Lung (tissue), 17 donors: ENCODE measurements at places on chromosomes 5 and 9.

DNA sequence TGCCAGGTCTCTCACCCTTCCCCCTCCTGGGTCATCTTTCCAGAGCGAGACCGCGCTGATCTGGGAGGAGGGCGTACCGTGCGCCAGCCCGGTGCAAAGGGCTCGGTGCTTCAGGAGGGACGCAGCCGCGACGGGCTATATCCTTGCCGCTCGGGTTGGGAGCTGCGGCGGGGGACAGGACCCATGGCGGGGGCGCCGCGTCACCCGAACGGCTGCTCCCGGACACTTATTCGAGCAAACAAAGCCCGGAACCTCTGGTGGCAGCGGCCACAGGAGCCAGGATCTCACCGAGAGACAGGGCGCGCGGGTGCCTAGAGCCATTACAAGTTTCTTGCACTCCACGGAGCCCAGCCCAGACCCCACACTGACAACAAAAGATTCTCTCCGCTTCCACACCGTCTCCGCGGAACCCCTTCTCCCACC lies 1.3 kb downstream of the SEMA6A start:
- no peak for DNase-seq

DNA sequence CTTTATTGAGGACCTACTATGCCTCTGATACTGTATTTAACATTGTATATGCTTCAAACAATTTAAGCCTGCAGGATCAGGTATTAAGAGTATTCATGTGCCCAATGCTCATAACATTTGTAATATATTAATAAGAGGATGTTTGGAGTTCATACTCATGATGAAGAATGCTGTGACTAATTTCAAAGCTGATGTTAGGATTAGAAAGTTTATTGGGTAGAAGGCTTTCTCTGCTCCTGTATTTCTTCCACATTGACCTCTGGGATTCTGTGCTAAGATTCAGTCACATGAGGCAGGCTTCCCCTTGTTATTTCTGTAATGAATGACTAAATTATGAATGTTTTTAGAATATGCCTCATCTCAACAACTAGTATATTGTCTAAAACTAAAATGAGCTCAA lies 456.4 kb downstream of the NFIB start:
- DNase-seq: no peak

- DNase-seq: no peak
Observed at GRCh38 chr5:81067406-81067805, 107.2 kb downstream of the RASGRF2 start.

GRCh38 chr5:35030426-35031100 lies 17.2 kb downstream of the AGXT2 start:
- no peak for DNase-seq

- DNase-seq: no peak
Observed at GRCh38 chr9:37425298-37425752, 2.8 kb downstream of the GRHPR start.

DNA sequence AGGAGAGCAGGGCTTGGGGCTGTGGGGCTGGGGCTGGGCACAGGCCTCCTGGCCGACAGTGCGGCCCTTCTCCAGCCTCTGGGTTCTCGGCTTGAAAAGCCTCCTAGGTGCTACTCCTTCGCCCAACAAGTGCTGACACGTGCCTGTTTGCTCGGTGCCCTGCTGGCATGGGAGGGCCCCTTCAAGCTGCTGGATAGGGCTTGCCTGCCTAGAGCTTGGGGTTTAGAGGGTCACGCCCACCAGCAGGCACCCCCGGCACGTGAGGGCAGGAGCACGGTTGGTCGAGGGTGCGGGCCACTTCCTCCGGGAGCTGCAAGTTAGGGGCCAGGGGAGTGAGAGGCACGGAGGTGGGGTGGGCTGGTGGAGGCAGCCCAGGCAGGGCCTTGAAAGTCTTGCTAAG lies 106.2 kb downstream of the RXRA start:
- no peak for DNase-seq

- no peak for DNase-seq
Observed at GRCh38 chr5:146306838-146307237, 31.8 kb upstream of the POU4F3 start.
